Activated T-helper 1 cell treated with anti-CD3 and anti-CD28 coated beads, Interleukin-12 subunit alpha, Interleukin-12 subunit beta, Interleukin-2, Interleukin-4 antibody, amounts not matched to agents 30 ng/mL and 10 ng/mL and 1 ng/mL, durations not matched to agents 14 hours and 24 hours and 36 hours (primary cell): ENCODE measurements at places on chromosomes 4 and X. TPM values are rescaled to one million over a fixed set of nuclear protein-coding genes. Genes with fewer than 3 reads are reported as not detected.
A peak's percentile ranks its signal among the peaks of the same experiment; 100 is the strongest.

DNA sequence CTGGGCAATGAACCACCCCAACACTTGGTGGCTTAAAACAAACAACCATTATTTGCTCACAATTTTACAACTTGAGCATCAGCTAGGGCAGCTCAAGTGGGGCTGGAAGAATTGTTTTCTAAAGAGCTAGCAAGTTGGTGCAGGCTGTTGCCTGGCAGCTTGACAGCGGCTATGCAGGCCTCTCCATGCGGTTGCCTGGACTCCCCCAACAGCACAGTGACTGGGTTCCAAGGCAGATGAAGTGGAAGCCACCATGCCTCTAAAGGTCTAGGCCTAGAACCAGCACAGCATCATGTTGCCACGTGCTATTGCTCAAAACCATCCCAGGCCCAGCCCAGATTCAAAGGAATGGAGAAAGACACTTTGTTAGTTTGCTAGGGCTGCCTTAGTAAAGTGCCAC is 114.8 kb downstream of the BCOR start:
- DNase-seq = no peak

- DNase-seq = no peak
Measured at GRCh38 chrX:50920132-50920531, 9.6 kb downstream of the BMP15 start.

DNA sequence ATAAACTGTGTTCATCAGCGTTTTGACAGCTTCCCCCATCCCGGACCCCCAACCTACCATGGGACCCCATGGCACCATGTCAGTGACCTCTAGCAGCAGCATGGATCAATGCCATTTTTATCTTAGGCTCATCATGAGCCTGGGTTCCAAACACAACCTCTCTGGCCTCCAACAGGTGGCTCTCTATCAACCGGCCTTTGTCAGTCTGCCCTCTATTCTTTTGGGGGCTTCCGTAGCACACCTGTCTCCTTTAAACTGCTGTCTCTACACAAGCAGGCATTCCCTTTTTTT is 721 bp upstream of the TMEM150C start:
- no peak for DNase-seq

DNA sequence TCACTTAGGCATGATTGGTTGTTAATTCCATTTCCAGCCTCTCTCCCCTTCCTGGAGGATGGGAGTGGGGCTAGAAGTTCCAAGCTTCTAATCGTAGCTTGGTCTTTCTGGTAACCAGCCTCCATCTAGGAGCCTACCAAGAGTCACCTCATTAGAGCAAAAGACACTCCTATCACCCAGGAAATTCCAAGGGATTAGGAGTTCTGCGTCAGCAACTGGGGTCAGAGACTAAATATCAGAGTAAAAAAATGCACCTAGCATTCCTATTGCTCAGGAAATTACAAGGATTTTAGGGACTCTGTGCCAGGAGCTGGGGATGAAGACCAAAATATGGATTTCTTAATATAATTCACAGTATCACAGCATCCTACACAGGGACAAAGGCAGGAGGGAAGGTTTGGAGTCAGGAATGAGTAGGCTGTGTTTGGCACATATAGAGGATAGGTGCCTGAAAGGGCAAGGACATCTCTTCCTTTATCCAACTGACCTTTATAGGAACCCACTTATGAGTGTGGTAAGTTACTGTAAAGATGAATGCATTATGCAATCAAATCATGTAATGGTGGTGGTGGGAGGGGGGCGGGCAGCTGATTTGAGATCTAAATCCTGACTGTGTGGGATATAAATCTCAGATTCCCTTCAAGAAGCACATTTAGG is 30.5 kb upstream of the LIMCH1 start:
- no peak for DNase-seq

DNA sequence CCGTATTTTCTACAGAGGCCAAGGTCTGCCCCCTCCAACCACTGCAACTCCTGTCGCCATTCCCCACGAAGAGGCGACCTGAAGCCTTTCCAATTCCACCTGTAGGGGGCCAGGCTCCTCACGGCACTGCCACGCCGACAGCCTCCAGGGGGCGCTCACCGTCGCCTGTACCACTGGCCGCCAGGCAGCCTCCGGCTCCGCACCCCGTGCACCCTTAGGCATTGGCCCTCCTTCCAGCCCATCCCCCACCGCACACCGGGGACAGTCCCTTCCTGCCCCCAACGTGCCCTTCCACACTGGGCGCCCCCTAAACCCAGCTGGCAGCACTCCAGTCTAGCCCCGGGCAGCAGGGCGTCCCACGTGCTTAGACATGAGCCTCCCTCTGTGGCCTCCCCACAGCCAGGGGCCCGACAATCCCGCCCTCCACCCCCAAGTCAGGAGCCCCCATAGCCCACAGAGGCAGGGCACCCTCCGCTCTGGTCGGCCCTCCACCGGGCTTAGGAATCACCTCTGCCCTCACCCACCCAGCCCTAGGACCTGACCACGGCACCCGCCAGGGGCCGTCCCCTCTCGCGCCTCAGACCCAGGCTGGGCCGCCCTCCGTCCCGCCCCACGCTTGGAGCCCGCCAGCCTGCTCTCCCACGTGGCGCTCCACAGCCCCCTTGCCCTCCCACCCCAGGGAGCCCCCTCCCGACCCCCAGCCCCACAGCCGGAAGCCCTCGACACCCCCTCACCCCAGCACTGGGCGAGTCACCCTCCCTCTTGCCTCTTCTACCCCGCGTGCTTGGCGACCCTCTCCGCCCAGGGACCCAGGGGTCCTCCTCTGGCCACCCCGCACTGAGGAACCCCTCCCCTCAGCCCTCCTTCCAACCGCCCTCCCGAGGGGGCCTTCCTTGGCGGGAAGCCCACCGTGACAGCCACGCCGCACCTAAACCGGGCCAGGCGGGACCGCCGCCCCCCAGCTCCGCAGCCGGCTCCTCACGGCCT is 711 bp downstream of the PNMA6E start:
- DNase-seq = peak; percentile 29

GRCh38 chr4:100014616-100015015 is 64.5 kb upstream of the H2AZ1 start:
- no peak for DNase-seq

DNA sequence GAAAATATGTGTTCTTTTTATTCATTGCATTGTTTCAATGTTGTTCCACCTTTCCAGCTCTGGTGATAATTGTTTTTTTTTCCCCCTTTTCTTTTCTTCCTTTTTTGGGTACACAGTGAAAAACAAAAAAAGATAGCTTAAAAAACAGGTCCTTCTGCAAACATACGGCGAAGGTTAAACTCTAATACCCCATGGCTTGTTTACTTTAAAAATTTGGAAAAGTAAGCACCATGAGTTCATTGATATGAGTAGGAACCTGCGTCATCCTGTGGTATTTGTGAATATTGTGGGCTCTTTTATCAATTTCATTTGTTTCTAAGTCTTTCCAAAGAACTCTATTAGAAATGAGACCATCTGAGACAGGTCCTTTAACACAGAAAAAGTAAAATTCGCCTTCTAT is 123.5 kb downstream of the CHRNA9 start:
- DNase-seq = no peak

- DNase-seq = no peak
Measured at GRCh38 chr4:91198951-91199350, 1071.8 kb downstream of the CCSER1 start.

GRCh38 chr4:67727124-67727850 is 26.3 kb upstream of the UBA6 start:
- DNase-seq = no peak

- DNase-seq = no peak
Measured at GRCh38 chrX:20224814-20225487, 41.8 kb downstream of the RPS6KA3 start.

- no peak for DNase-seq
Measured at GRCh38 chr4:90951037-90951436, 823.8 kb downstream of the CCSER1 start.

- peak; percentile 28 for DNase-seq
Measured at GRCh38 chrX:66638591-66639500, at the start of gene EDA2R. TSS of gene EDA2R (minus strand) at chrX:66639078. CDS start at chrX:66616020, 23,058 bp downstream.

GRCh38 chr4:165222651-165222994 is 15.3 kb downstream of the KLHL2 start:
- DNase-seq = no peak

DNA sequence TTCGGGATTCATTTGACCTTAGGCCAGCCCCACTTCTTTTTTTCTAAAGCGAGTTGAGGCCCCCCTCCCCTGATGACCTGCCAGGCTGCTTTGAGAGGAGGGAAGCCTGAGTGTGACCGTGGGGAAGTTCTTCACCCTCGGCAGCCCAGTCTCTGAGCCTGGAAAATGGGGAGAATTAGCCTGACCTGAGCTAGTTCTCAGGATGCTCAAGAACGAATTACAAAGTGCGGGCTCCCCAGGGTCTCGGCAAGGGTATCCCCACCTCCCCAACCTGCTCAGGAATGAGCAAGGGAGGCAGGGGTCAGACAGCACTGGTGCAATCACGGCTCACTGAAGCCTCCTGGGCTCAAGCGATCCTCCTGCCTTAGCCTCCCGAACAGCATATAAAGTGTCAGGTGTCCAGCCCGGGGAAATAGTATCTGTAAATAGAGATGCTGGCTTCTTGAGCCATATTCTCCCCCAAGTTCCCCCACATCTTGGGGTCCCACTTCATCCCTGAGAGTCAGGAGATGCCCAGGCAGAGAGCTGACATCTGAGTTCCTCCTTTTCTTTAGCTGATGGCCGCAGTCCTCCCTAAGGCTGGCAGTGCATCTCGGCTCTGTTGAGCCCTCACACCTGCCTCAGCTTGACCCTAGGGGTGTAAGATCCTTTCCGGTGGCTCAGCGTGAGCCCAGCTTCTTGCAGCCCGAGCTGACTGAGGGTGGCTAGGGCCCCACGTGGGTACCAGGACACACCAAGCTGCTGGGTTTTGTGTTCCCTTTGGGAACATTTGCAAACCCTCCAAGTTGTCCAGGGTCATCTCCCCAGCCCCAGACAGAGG is 1.6 kb downstream of the DUSP9 start:
- no peak for DNase-seq

- no peak for DNase-seq
Measured at GRCh38 chrX:150165776-150166610, 197.1 kb upstream of the MAMLD1 start.

DNA sequence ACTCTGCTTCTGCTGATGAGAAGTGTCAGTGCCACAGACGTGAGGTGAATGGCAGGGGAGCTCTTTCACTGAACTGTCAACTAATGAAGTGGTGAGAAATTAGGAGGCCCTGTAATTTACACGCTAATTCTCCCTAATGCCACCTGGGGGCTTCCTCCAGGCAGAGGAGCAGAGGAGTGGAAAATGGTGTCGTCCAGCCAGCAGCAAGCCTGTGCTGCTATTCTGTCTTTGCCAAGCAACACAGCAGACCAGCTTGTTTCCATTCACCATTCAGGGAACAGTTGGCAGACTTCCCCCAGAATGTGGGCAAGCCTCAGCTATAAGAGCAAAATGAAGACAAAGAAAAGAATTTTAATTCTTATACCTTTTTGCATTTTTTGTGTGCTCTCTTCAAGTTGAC is 245.2 kb upstream of the TET2 start:
- no peak for DNase-seq

DNA sequence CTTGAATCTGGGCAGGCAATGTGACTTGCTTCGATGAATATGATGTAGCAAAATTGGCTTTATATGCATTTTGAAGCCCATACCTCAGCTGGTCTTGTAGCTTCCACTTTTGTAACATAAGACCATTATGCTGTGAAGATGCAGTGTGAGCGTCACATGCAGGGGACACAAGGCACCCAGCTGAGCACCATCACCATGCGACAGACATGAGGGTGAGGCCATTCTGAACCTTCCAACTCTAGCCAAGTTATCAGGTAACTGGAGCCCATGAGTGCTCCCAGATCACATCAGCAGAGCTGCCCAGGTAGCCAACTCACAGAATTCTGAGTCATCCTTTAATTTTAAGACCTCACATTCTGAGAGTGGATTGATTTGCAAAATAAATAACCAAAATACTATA is 705.9 kb downstream of the FSTL5 start:
- no peak for DNase-seq

- peak; percentile 69 for DNase-seq
Measured at GRCh38 chr4:38675146-38676121, 11.4 kb downstream of the KLF3 start.

DNA sequence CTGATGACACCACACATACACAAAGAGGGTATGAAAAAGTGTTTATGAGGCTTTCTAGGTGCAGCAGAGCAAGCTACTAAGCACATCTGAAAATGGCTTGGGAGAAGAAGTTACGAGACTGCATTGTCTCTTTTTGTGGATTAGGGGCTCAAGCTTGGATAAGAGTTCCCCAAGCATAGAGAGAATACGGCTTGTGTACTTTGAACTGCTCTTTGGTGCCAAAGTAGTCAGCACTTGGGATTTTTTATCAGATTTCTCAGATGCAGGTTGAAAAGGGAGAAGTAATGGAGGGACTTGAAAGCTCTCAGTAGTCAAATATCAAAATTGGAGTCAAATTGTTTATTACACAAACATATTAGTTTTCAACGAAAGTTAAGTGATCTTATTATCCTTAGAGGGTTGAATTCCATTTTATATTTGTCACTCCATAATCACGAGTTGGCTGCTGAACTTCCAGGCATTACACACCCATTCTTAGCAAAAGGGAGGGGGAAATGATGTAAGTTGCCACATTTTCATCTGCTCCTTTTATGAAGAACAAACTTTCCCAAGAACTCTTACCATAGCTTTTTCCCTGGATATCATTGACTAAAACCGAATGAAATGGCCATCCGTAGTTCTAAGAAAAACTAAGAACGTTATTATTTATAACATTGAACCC is 1904.9 kb downstream of the PCDH7 start:
- no peak for DNase-seq

DNA sequence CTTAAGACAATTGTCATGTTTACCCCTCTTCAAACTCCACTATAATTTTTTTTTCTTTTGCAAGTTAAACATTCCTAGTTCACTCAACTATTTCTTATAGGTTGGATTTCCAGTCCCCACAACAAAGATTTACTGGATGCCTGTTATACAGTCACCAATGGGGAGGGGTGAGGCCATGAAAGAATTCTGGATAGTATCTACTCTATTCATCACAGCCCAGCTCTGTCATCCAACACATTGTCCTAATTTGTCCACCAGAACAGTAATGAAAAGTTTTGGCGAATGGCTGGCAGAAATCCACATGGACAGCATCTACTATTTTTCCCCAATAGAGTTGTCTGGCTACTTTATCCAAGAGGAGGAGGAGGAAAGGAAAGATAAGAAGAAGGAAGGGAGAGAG is 192.7 kb upstream of the S100G start:
- no peak for DNase-seq

DNA sequence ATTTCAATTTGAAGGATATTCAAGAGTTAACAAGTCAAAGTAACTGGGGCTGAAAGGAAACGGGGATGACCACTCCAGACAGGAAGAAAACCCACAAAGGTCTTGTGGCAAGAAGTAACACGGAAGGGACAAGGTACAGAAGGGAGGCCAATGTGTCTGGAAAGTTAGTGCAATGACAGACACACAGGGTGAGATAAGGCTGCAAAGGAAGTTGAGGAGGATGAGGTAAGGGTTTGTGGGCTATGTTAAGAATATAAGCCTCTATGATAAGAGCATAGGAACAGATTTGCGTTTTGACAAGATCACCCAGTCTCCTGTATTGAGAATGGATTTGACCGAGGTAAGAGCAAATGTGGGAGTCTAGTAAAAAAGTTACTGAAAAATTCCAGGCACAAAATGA is 21.9 kb upstream of the EMCN start:
- no peak for DNase-seq

HMGN5 gene
- 0.73 and 1.3 TPM in 2 replicates for total RNA-seq

USP27X gene
- 1.2 and 1.9 TPM in 2 replicates for total RNA-seq

AFM gene
- total RNA-seq = not detected in 2 replicates

AGTR2 gene
- not detected in 2 replicates for total RNA-seq

NUDT11 gene
- 3.2 and 3.5 TPM in 2 replicates for total RNA-seq

GAGE12H gene
- not detected in 2 replicates for total RNA-seq

SHROOM3 gene
- 0.02 and 0.05 TPM in 2 replicates for total RNA-seq

CENPE gene
- total RNA-seq = 18.7 and 22.6 TPM in 2 replicates

SCML2 gene
- total RNA-seq = 3.0 and 3.6 TPM in 2 replicates
